ENCODE measurements at places on chromosomes 5 and 9.

GRCh38 chr5:75368391-75368790 lies 31.4 kb downstream of the HMGCR start:
- no peak for DNase-seq

- DNase-seq = no peak
These were observed 960 bp downstream of the NR2F1 start for GRCh38 chr5:93583768-93584595.

DNA sequence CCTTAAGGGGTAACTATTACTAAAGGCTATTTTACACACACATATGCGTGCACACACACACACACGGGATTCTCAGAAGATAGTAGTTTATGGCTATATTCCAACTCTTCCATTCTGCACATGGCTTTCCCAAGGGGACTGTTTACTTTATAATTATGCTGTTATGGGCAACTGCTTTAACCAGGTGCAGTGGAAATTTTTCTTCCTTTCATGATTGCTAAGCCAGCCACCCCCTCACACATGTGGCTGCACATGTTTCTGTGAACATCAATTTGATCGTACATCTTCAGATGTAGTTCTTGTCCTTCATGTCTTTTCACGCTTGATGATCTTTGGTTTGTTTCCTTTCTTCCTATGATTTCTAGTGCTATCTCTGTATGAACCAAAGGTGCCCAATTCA lies 37.0 kb downstream of the MRPS30 start:
- DNase-seq = no peak

- no peak for DNase-seq
These were observed 79.3 kb downstream of the PPP2R2B start for GRCh38 chr5:146799231-146799630.

DNA sequence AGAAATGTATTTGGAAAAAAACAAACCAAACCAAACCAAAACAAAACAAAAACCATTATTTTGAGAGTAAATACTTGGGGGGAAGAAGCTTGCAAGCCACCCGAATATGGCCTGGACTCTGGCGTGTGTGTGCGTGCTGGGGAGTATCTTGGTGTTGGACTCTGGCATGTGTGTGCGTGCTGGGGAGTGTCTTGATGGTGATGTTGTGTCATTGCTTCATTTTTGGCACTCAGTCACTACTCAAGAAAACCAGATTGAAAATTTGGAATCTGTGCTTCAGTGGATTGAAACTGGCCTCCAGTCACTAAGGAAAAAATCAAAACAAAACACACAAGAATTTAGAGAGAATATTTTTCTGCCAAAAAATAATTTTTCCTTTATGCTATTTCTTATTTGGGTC lies 76.1 kb downstream of the ARRDC3 start:
- DNase-seq = no peak

DNA sequence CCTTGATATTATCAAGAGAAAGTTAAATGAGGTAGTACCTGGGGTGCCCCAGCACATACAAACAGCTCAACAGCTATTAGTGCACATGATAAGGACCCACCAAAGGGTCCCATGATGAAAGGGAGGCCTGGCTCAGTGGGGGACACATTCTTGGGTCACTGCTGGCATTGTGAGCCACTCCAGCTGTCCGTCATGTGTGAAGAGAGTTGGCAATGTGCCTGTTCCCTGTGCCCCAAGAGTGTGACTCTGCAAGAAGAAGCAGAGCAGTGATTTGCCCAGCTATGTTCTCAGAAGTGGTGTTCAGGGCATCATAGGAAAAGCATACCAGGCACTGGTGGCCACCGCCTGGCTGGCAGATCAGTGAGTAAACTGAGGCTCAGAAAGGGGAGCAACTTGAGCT lies 37.1 kb upstream of the TDRD7 start:
- DNase-seq = no peak

DNA sequence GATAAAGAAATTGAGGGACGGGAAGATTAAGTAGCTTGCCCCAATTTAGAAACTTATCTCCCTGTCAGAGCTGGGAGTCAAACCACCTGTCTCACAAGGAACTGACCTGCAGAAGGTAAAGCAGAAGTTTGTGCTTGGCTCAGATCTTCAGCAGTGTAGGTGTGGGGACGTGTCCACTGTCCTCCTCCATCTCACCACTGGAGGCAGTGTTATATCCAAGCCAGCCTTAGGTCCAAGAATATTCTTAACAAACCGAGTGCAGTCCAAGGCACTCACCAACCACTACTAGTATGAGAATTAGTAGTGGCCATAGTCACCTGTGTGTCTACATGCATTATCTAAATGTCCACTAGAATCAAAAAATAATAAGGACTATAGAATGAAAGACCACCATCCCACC lies 86.3 kb upstream of the IRX1 start:
- peak; percentile 35 for DNase-seq

Data from K562 (cell line).